ENCODE measurements at places on chromosomes 11 and 22.

GRCh38 chr11:313787-314553 lies at the start of gene IFITM1:
Gene IFITM1 (plus strand): TSS chr11:314040. CDS start chr11:314171, 131 bp downstream.
- no peak for DNase-seq

- DNase-seq, result no peak
Observed at GRCh38 chr11:46436113-46436512, 44.5 kb upstream of the CHRM4 start.

DNA sequence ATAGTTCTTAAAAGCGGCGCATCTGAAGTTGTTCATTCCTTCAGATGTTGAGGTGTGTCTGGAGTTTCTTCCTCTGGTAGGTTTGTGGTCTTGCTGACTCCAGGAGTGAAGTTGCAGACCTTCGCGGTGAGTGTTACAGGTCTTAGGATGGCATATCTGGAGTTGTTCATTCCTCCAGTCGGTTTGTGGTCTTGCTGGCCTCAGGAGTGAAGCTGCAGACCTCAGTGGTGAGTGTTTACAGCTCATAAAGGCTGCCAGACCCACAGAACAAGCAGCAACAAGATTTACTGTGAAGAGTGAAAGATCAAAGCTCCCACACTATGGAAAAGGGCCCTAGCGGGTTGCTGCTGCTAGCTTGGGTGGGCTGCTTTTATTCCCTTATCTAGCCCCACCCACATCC lies 201.7 kb upstream of the PDGFD start:
- DNase-seq, result no peak

DNA sequence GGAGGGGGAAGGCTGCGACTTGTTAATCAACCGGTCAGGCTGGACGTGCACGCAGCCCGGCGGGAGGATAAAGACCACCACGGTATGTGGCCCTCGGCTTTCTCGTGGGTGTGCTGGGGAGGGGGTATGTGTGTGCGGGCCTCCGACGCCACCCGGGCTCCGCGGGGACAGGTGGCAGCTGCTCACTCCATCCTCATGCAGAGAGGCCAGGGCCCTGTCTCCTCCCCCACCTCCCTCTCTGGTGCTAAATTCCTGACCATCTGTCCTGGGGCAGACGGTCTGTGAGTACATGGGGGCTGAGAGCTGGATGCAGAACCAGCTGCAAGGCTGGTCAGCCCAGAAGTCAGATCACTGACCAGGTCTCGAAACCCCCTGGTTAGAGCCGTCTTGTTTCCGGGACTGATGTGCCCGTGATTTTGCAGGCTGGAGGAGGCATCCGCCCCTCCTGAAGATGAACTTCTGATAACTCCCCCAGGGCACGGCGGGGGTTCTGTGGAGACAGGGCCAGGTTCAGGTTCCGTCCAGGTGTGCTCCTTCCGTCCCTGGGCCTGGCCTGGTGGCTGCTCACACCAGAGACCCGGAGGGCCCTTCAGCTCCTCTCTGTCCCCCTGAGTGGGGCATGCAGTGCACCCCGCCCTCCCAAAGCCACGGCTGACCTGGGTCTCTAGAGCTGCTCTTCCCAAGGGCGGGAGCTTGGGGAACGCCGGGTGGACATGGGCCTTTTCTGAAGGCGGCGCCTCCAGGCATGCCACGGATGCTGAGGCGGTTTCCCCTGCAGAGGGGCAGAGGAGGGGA lies 1119.7 kb downstream of the BRD1 start:
- no peak for DNase-seq

- DNase-seq, result no peak
Observed at GRCh38 chr22:30887453-30887852, 81.1 kb downstream of the MORC2 start.

DNA sequence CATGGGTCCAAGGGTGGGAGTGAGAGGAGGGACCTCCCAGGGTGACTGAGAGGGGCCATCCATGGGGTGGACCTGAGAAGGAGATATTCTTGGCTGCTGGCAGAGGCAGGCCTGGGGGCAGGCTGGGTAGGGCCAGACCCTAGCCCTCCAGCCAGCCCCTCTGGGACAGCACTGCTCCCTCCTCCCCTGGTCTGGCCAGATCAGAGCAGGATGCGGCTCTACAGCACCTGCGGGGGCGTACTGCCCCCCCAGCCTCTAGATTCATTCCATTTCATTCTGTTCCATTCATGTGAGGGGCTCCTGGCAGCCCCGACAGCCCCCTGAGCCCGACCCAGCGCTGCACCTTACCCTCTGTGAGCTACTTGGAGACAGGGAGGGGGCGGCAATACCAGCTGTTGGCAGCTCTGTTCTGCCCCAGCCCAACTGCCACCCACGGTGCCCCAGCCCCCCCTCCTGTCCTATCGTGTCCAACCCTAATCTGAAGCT lies 34.3 kb upstream of the MYRF start:
- DNase-seq, result no peak

GRCh38 chr11:2156416-2157182 lies 4.4 kb downstream of the INS start:
- peak; percentile 9 for DNase-seq

- no peak for DNase-seq
Observed at GRCh38 chr22:17997456-17997855, 26.9 kb downstream of the MICAL3 start.

GRCh38 chr22:30159561-30160353 lies 79.5 kb downstream of the HORMAD2 start:
- DNase-seq, result no peak

GRCh38 chr22:44187652-44188230 lies 7.0 kb downstream of the PARVG start:
- no peak for DNase-seq
